ENCODE measurements at places on chromosomes 5 and 9.
A peak's percentile ranks its signal among the peaks of the same experiment; 100 is the strongest.

- DNase-seq = no peak
Measured at GRCh38 chr5:94945656-94946055, 327.2 kb downstream of the SLF1 start.

GRCh38 chr5:169545762-169546161 is 37.8 kb upstream of the SPDL1 start:
- no peak for DNase-seq

GRCh38 chr5:180294913-180295555 is 3.2 kb upstream of the MAPK9 start:
- no peak for DNase-seq

DNA sequence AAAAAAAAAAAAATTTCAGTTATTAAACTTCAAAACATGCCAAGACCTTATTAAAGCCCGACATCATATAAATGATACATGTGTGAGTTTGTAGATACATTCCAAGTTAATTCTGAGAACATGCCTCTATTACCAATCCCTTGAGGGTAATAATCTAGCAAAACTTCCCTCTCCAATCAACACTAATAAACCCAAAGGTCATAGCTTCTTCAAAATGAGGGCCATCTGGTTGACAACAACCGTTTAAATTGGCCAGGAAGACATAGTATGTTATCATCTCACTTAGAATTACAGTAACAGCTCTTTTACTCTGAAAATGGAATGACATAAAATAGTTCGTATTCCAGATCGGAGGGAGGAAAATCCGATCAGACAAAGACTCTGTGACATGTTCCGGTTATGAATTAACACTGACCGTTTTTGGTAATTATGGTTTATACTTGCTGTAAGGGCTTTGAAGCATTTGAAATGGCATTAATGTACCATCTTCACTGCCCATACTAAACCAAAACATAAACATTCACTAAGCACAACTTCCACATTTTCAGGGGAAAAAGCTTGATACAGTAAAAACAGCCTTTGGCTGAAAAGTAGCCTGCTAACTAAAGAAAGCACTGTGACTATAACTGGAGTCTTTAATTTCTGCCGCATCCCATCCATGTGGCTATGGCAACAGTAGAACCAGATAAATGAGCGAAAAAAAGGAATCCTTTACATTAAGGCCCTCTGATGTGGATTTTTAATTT is 50.3 kb downstream of the ANKH start:
- no peak for DNase-seq

GRCh38 chr5:126348855-126349635 is 74.2 kb upstream of the GRAMD2B start:
- no peak for DNase-seq

- DNase-seq = no peak
Measured at GRCh38 chr5:142725231-142726187, 39.6 kb upstream of the FGF1 start.

GRCh38 chr5:179801304-179802206 is 5.1 kb downstream of the MGAT4B start:
- no peak for DNase-seq

GRCh38 chr5:120958877-120959485 is 494.9 kb downstream of the PRR16 start:
- no peak for DNase-seq

DNA sequence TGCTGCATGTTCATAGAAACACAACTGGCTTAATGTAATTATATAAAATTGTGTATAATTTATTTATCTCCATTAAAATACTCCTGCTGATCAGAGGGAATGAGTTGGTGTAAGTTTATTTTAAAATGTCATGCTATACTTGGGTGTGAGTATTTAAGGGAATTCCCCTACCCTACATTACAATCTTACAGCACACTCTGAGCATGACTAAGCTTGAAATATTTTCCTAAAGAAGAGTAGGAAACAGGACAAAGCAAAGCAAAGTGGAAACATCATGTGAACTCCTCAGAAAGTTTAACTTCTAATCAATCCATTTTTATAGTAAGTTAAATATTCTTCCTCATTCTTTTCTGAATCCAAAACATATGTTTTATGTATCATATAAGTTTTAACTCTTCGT is 1271.3 kb downstream of the EFNA5 start:
- DNase-seq = peak; percentile 19

GRCh38 chr5:30387974-30388632 is 805.4 kb upstream of the CDH6 start:
- DNase-seq = no peak

DNA sequence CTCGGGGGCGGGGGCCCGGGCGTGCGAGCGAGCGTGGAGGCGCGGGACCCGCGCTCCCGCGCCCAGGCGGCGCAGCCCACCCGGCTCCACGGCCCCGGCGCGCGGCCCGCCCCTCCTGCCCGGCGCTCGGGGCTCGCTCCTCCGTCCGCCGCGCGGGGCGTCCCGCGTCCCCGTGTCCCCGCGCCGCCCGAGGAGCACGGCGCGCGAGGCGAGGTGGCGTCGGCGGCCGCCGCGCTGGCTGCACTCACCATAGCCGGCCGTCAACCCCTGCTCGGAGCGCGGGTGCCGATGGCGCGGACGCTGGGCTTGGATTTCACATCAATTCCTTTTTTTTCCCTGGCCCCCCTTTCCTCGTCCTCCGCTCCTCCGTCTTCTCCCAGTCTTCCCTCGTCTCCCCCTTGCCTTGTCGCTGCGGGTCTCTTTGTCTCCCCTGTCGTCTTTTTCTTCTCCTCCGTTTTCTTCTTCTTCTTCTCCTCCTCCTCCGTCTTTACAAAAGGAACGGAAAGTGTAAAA is 494 bp downstream of the PTCH1 start:
- DNase-seq = peak; percentile 9

DNA sequence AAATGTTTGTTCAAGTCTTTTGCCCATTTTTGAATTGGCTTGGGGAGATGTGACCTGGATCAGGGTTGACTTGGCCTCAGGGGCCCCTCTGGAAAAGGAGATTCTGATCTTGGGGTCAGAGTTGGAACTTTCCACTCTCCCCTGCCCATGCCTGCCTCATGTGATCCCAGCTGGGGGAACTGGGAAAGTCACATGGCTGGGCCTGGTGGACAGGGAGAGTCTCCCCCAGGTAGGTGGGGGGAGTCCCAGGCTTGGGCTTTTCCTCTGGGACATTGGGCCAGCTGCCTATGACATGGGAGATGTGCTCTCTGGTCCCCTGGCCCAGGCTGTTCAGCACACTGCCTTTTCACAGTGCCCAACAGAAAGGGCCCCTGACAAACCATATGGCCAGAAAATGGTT is 60.7 kb downstream of the NDST1 start:
- no peak for DNase-seq

Data from ACHN (cell line).